GM18507 (cell line): ENCODE measurements at places on chromosomes 4 and X.

DNA sequence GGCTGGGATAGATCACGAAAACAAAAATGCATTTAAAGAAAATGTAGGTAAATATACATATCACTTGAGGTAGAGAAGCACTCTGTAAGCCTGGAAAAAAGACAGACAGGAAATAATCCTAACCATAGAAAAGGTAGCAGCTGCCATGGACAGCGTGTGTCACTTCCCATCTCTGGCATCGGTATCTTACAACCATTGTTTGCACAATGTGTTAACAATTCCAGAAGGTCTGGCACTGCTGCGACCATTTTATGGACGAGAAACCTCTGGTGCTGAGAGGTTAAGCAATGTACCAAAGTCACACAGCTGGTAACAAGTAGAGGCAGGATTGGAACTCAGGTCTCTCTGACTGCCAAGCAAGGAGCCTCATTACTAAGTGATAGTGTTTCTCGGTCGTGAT lies 1.7 kb upstream of the MTNR1A start:
- no peak for DNase-seq

DNA sequence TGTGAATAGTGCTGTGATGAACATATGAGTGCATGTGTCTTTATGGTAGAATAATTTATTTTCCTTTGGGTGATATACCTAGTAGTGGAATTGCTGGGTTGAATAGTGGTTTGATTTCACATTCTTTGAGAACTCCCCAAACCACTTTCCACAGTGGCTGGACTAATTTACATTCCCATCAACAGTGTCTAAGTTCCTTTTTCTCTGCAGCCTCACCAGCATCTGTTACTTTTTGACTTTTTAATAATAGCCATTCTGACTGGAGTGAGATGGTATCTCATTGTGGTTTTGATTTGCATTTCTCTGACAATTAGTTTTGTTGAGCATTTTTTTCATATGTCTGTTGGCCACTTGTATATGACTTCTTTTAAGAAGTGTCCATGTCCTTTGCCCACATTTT lies 29.1 kb downstream of the JADE3 start:
- no peak for DNase-seq

GRCh38 chr4:100461807-100462605 lies 55.8 kb downstream of the EMCN start:
- DNase-seq: no peak

DNA sequence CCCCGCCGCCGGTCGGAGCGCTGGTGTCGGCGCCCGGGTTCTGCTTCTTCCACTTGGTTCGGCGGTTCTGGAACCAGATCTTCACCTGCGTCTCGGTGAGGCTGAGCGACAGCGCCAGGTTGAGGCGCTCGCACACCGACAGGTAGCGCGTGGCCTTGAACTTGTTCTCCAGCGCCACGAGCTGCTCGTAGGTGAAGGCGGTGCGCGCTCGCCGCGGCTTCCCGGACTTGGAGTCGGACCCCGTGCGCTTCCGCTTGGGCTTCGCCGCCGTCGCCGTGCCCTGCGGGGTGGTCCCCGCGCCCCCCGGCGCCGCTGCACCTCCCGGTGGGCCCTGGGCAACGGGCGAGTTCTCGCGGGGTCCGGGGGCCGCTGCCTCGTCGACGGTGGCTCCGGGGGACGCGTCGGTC lies 3.1 kb downstream of the NKX1-1 start:
- DNase-seq: no peak

GRCh38 chrX:69139516-69139915 lies 25.7 kb downstream of the PJA1 start:
- no peak for DNase-seq

DNA sequence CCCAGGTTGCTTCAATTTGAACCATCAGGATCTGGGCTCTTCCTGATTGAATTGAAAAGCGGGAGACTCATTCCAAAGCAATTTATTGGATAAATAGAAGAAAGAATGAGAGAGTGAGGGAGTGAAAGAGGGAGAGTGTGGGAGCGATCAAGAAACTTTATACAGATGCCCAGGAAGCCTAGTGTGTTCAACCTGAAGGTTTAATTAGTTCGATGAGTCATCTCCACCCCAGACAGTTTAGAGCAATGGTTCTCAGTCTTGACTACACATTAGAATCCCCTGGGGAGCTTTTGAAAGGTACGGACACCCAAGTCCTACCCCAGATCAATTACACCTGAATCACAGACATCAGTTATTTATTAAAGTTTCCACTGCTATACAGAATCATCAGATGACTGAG lies 61.5 kb downstream of the GEMIN8 start:
- DNase-seq: no peak

DNA sequence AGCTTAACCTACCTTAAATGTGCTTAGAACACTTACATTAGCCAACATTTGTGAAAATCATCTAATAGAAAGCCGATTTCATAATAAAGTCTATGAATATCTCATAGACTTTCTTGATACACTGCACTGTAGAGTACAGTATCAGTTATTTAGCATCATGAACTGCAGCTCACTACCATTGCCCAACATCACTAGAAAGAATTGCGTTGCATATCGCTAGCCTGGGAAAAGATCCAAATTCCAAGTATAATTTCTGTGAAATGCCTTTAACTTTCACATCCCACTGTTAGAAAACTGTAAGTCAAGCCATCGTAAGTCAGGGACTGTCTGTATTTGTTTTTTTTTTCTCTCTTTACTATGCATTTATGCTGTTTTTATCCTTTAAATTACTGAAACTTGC lies 918.6 kb upstream of the PABPC4L start:
- no peak for DNase-seq

GRCh38 chr4:105851196-105851595 lies 44.1 kb upstream of the NPNT start:
- no peak for DNase-seq

DNA sequence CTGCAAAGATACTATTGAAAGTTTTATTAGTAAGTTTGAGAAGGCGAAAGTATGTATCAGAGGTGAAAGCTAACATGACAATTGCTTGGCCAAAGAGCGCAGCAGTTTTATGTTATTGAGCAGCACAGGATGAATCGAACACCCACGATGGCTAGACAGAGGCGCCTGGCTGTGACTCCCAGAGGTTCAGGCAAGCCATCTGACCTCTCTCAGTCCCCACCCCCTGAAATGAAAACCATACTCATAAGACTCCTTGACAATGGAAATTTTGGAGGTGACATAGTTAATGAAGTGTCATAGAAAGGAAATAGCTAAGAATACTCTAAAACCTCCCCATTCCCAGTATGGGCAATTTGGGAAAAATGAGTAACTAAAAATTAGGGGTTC lies 70.6 kb downstream of the MGST2 start:
- no peak for DNase-seq

DNA sequence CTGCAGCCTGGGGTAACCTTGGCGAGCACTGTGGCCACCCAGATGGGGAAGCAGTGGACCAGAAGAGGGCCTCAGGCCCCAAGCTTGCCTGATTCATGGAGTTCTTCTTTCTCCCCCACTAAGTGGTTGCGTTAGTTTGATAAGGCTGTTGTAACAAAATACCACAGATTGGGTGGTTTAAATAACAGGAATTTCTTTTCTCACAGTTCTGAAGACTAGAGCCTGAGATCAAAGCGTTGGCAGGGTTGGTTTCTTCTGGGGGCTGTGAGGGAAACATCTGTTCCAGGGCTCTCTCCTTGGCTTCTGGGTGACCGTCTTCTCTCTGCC lies 105.7 kb upstream of the GATB start:
- DNase-seq: no peak

- DNase-seq: no peak
These were observed 81.1 kb downstream of the MBNL3 start for GRCh38 chrX:132407691-132408090.

- no peak for DNase-seq
These were observed 96.9 kb upstream of the GPRIN3 start for GRCh38 chr4:89404530-89404929.

DNA sequence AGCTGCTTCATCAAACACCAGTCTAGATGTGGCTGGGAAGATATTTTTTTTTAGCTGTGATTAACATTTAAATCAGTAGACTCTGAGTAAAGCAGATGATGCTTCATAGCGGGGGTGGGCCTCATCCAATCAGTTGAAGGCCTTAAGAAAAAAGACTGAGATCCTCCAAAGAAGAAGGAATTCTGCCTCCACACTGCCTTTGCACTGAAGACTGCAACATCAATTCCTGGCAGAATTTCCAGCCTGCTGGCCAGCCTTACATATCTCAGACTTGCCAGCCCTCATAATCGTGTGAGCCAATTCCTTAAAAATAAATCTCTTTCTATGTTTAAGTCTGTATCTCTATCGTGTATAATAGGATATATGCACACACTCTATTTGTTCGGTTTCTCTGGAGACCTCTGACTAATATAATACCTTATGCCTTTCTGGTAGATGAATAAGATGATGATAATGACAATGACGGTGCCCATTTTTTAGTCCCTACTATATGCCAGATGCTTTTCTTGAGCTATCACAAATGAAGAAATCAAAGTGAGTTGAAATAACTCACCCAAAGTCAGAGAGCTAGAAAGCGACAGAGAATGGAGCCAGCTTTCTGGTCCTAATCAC lies 66.1 kb upstream of the SOD3 start:
- no peak for DNase-seq

GRCh38 chr4:139077567-139078355 lies 62.2 kb downstream of the NOCT start:
- no peak for DNase-seq

DNA sequence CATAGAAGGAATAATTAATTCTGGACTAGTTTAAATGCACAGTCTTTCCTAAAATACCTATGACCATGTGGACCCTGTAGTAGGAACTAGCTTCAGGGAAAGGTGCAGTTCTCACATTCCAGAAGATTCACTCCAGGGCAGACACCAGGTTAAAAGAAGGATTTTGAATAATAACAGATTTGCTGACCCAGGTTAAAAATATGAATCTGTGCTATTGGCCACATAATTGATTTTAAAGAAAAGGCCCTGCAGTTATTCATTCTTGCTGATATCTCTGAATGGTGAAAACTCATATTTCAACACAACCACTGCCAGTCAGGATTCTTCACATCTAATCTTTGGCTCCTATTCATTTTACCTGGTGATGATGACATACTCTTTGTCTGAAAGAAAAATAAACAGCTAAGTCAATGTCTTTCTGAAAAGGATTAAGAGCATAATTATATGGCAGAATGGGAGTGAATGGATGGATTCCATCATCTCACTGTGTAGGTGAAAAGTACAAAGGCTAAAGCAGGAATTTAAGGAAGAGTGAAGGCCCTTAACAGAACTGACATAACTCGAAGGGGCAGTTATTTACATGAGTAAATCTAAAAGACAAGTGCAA lies 432.8 kb downstream of the PDGFC start:
- DNase-seq: no peak

DNA sequence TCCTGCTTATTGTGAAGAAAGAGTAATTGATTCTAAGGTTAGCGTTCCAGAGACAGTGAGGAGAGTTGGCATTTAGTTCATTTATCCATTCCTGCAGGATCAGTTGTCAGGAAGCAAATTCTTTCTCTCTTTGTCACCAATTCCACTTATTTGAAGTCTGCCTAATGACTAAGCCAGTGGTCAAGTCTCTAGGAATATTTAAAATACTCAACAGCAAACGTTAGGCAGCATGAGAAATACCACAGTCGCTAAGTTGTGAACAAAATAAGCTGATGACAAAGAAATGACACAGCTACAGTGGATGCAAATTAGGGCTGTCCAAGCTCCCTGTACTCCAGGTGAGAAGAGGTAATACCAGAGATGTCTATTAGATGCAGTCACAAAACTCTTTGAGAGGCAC lies 6.6 kb upstream of the MAGEB17 start:
- no peak for DNase-seq

GRCh38 chrX:24242649-24243175 lies 71.2 kb downstream of the SUPT20HL2 start:
- DNase-seq: no peak

GRCh38 chrX:68870357-68870756 lies 41.5 kb downstream of the EFNB1 start:
- DNase-seq: no peak

DNA sequence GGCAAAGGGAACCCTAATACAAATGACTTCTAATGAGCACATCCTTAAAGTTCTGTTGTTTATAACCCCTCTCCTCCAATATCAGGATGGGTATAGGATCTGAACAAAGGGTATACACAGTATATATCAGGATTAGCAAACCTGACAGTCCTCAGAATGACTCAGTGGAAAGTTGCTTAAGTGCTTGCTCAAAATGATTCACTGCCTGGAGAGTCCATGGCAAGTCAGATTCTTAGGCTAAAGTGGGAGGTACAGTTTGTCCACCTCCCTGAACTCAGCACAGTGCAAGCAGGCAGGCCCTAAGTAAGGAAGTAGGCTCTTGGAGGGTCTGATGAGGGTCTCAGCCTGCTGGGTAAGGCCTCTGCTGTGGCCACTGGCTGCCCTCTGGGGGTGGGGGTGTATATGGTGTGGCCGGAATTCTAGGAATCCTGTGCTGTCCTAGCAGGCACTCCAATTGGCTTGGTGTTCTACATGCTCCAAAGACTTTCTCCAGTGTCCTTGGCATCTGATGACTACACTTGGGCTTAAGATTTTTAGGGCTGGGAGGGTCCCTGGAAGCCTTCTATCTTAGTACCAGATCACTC lies 54.3 kb downstream of the CHRDL1 start:
- no peak for DNase-seq

DNA sequence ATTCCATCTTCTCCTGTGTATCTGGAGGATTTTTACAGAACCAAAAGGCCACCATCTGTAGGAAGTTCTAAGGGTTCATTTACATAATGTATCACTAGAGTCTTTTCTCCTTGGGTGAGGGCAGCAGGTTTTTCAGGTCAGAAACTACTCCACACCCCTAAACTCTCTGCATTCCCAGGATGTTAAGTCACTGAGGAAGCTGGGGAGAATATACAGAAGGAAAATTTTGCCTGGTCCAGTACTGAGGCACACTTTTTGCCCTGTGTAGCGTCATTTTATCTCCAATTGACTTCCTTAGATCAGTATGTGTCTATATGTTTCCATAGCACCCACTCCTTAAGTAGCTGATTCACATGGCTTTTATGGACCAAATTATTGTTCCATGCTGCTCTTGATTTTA lies 17.0 kb downstream of the XKRX start:
- no peak for DNase-seq

GRCh38 chrX:2712428-2712827 lies 21.3 kb downstream of the CD99 start:
- DNase-seq: no peak

DNA sequence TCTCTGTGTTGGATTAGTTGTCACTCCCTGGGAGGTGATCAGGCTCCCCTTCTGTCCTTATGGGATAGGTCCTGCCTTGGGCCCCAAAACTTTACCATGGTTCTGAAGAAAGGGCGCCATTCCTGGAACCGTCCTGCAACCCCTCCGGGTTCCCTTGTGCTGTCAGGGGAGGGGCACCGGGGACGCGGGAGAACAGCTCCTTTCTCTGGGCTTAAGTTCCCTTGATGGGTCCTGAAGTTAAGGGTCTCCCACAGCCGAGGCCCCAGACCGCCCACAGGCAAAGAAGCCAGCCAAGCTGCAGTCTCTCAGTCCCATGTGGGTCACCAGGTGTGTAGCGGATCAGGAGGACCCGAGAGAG lies 44.8 kb downstream of the UGT2A3 start:
- DNase-seq: no peak

DNA sequence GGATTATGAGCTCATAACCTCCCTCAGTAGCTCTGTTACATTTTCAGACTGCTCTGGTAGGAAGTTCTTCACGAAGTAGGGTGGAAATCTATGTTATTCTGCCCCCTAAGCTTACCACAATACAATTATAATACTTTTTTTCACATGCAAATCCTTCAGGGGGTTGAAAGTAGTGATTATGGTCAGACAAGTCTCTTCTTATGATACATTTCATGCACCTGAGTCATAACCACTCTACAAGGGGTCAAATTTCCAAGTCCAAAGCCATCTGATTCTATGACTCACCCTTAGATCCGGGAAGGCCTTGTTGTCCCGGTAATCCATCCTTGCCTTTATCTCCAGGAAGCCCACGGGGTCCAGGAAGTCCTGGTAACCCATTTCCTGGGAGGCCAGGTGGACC lies 95.2 kb downstream of the ATG4A start:
- DNase-seq: no peak
